ENCODE measurements at places on chromosomes 7 and 10. TPM values are rescaled to one million over a fixed set of nuclear protein-coding genes. Genes with fewer than 3 reads are reported as not detected.
A peak's percentile ranks its signal among the peaks of the same experiment; 100 is the strongest.

The GIMAP4 gene
- not detected for polyA plus RNA-seq

The COMTD1 gene
- 2.3 TPM for polyA plus RNA-seq

The NKX2-3 gene
- polyA plus RNA-seq: not detected

The GPR15LG gene
- not detected for polyA plus RNA-seq

The THSD7A gene
- 0.06 TPM for polyA plus RNA-seq

The ABCC2 gene
- polyA plus RNA-seq: 0.29 TPM

The EFCAB10 gene
- polyA plus RNA-seq: not detected

The KEL gene
- polyA plus RNA-seq: 0.09 TPM

The HYAL4 gene
- not detected for polyA plus RNA-seq

The CARD11 gene
- 1.2 TPM for polyA plus RNA-seq

The GPR85 gene
- polyA plus RNA-seq: 5.0 TPM

The CTAGE6 gene
- not detected for polyA plus RNA-seq

The PTER gene
- polyA plus RNA-seq: 6.3 TPM

The OR13A1 gene
- not detected for polyA plus RNA-seq

GRCh38 chr10:72333112-72334015 is 21.4 kb downstream of the DNAJB12 start:
- DNase-seq: no peak

GRCh38 chr10:58714409-58714808 is 201.7 kb downstream of the BICC1 start:
- no peak for DNase-seq

GRCh38 chr7:22821702-22822485 is 755 bp downstream of the TOMM7 start:
- no peak for DNase-seq

- DNase-seq: no peak
These were observed 50.6 kb upstream of the TES start for GRCh38 chr7:116159711-116160110.

- no peak for DNase-seq
These were observed 10.2 kb downstream of the APBB1IP start for GRCh38 chr10:26448292-26448691.

- no peak for DNase-seq
These were observed 1.5 kb upstream of the PHF14 start for GRCh38 chr7:10972174-10972573.

DNA sequence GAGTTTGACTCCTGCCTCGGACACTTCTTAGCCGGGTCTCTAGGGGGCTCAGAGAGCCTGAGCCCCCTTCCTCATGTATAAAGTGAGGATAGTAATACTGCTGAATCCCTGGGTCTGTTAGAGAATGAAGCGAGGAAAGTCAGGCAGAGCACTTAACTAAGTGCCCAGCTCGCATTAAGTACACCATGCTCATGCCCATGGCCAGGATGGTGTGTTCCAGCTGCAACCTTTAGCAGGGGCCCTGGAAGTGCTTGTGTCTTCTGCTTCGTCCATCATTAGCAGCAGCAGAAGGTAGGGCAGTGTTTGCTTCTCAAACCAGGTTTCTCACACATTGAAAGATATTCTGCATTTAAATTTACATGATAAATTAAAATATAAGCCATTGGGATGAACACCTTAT is 27.3 kb upstream of the WDFY4 start:
- DNase-seq: no peak

DNA sequence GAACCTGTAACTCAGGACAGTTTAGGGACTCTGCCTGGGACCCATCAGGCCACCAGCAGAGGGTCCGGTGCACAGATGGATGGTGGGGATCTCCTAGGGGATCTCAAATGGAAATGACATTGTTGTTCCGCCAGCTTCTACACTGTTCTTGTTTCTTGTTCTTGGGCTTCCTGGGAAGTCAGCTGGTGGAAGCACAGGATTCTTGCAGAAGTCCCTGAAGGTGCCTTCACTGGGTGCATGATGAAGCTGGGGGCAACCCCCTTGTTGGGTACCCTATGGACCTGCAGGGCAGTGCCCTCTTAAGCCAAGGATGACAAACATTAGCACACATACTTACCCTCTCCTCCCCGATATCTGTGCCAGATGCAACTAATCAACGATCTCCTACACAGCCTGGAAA is 18.6 kb downstream of the SFTPD start:
- DNase-seq: no peak

DNA sequence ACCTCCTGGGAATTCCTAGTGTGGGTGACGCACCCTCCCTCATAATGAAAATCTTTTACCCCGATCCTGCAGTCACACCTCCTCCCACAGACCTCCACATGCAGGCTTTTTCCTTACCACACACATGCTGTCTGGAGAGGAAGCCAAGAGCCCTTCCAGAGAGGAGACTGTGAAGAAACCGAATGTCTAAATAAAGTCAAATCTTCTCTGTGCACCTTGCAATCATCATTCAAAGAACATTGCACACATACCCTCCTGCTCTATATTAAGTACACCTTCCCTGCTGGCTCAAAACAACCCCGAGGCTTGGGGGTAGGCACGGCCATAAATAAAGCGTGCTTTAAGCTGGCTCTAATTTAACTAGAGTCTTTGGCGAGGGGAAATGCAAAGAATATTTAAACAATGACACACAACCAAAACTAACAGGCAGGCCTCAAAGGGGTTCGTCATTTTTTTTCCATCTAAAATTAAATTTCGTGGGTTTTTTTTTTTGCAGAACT is 34.9 kb downstream of the CALML3 start:
- no peak for DNase-seq

DNA sequence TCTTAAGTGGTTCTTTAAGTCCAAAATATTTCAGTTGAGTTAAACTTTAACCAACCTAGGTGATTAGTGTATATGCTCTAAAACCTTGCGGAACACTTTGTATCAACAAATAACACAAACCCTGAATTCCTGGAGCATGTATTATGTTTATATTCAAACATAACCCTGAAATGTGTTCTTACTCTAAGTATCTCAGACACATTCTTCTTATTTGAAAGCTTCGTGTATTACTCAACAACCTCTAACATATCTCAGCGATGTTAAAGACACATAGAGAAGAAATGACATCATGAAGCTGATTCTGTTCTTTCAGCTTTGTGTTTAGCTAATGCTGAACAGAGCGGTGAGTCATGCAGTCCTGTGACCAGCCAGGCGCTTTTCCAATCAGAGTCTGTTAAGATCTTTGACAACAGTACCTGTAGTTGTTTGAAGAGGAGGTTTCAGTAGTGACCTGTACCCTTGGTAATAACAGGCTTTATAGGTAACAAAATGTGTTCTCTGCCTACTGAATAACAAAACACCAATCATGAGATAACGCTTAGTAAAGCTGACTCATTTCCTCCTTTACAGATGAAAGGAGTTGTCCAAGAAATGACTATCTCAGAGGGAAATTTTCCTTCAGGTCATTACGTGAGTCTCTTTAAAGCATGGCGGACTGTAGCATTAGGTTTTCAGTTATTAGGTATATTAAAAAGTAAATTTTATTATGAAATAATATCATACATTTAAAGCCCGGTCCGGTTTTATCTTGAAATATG is 67.3 kb upstream of the KLF6 start:
- DNase-seq: peak; percentile 95

- no peak for DNase-seq
These were observed 186.4 kb downstream of the POLR1F start for GRCh38 chr7:19522486-19522885.

- no peak for DNase-seq
These were observed 8.6 kb downstream of the PRKG1 start for GRCh38 chr10:51082857-51083256.

DNA sequence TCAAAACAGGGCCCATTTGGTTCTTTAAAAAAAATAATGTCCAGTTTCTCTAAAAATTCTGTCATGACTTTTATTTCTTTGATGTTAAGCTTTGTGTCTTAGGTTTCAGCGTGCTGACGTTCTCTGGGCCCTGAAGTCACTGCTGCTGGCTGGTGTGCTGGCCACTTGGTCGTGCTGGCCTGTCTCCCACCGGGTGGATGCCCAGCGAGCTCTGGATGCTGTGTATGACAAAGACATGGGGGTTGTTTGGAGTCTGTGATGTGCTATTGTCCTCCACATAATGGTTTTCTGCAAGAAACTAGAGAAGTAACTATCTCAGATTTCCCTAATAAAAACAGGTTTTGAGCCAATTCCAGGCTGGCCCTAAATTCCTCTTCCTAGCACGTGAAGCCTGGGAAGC is 9.5 kb upstream of the IDI2 start:
- no peak for DNase-seq

GRCh38 chr7:115496006-115496405 is 534.6 kb downstream of the TFEC start:
- no peak for DNase-seq

DNA sequence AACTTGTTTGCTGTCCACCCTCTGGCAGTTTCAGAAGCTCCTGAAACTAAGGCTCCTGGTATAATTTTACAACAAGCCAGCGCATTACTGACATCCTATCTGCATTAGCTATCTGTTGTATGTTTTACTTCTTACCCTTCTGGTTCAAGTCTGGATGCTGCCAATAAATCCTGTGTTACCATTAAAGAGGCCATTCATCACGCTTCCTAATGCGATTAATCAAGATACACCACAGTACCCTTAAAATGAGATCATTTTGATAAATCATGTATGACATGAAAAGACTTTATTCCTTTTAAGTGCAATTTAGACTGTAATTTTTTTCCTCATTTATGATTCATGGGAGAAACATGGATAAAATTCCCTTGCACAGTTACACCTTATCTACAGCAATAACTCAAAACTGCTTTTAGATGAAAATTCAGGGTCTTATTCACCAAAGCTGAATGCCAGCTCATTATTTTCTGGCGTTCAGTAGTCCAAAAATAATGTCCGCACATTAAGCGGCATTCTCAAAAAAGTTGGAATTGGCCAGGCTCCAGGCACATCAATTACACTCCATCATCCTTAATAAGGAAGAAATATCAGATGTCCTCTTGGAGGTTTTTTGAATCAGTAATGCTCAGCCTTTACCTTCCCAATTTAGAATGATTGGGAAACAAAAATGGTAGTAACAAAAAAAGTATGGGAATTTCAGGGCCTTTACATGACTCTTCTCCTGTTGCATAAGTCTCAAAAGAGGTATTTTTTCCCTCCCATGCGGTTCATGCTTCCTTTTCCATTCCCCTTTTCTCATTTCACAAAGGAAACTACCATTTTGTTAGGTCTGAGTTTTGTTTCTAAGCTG is 878.5 kb downstream of the LRMDA start:
- no peak for DNase-seq

GRCh38 chr7:80236681-80237080 is 102.0 kb downstream of the GNAI1 start:
- DNase-seq: no peak

GRCh38 chr10:131102147-131102546 is 209.4 kb downstream of the TCERG1L start:
- no peak for DNase-seq

DNA sequence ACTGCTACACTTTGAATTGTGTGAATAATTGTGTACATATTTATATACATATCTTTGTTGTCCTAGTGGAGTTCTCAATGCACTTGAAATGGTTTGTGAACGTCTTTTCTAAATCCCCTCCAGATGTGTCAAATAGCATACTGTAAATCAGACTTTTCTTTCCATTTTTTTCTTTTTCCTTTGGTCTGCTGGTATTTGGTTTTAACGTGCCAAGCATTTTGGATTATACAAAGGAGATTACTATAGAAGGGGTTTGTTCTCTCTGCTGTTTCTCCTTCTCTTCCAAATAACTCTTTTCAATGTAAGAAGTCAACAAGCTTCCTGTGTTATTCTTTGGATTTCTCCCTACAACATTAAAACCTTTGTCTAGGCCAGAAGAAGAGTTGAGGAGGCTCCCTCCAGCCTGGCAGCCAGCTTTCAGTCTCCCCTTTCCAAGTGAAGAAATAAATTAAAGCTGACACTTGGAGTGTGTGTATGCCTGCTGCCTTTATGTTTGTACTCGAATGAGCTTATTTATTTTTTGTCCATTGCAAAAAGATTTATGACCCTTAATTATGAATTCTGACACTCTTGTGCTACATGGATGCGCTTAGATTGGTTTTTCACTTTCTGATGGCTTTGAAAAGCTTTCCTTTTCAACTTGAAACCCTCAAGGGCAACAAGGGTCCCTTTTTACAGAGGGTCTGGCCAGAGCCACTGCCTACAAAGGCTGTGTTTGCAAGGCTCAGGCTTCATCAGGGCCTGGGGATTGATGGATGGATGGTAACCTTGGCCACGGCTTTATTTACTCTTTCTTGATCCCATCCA is 107.8 kb downstream of the RAB18 start:
- no peak for DNase-seq

GRCh38 chr10:126421756-126422256 is 33.5 kb upstream of the ADAM12 start:
- peak; percentile 72 for DNase-seq

DNA sequence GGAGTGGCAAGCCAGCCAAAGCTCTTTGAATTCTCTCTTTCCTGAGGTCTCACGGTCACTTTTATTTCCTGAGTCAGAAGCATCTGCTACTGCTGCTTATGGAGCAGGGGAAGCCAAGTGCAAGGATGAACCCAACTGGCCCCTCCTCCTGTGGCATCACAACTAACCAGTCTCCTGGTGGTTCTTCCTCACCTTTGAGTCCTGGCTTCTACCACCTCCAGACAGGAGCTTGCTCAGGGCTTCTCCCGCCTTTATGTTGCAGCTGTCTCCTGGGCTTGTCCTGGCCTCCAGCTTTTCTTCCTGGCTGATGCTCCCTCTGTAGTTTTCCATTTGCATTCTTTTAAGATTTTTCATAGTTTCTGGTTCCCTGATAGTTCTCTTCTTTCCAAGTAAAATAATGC is 349.7 kb upstream of the NRP1 start:
- DNase-seq: no peak

- DNase-seq: no peak
These were observed 64.6 kb downstream of the PDE1C start for GRCh38 chr7:32005577-32005976.

- DNase-seq: no peak
These were observed 424.3 kb downstream of the KIF20B start for GRCh38 chr10:90125456-90126255.

All from AG04450 (cell line).